ENCODE measurements at places on chromosomes 12 and 14.

DNA sequence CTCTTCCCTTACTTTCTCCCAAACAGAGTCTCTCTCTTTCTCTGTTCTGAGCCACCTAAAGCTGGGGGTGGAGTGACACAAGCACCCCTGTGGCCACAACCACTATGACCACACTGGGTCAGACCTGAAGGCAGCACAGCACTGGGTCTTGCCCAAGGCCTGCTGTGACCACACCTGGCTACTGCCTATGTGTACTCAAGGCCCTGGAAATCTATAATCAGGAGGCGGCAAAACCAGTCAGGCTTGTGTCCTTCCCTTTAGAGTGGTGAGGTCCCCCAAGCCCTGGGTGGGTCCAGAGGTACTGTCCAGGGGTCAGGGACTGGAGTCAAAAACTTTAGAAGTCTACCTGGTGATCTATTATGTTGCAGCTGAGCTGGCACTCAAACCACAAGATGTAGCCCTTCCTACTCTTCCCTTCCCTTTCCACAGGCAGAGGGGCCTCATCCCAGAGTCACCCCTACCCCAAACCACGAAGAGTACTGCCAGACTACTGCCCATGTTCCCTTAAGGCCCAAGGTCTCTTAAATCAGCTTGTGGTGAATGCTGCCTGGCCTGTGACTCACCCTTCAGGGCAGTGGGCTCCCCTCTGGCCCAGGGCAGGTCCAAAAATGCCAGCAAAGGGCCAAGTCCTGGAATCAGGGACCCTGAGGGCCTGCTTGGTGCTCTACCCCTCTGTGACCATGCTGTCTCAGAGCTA lies 179.8 kb upstream of the DYRK2 start:
- DNase-seq: no peak

DNA sequence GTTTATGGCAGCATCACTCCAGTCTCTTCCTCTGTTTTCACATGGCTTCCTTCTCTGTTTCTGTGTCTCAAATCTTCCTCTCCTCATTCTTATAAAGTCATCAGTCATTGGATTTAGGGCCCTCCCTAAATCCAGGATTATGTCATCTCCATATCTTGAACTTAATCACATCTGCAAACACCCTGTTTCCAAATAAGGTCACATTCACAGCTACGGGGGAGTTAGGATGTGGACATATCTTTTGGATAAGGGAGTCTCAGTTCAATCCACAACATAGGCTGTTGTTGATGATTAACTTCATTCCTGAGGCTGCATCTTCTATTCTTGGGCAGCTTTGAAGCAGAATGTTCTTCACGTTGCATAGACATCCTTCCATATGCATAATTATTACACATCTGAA lies 40.3 kb upstream of the NTF3 start:
- no peak for DNase-seq

DNA sequence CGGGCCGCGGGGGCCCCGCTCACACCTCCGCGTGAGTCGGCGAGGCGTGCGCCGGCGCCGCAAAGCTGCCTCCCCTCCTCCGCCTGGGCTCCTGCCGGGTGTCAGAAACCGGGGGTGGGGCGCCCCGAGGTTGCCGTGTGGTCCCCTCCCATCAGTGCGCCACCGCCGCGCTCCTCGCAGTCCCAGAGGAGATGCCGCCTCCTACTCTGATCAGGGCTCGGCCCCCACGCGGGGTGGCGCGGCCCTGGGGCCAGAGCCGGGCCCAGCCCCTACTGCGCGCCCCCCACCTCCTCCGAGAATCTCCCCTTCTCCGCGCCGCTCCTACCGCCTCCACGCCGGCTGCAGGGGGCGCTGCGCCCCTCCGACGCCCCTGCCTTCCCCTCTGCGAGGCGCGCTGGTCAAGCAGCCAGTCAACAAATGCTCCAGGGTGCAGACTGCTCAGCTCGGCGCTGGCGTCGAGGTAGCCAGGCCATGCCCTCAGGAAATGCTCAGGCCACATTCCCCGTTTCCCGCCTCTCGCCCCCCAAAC lies 467 bp upstream of the JAG2 start:
- DNase-seq: peak; percentile 36

DNA sequence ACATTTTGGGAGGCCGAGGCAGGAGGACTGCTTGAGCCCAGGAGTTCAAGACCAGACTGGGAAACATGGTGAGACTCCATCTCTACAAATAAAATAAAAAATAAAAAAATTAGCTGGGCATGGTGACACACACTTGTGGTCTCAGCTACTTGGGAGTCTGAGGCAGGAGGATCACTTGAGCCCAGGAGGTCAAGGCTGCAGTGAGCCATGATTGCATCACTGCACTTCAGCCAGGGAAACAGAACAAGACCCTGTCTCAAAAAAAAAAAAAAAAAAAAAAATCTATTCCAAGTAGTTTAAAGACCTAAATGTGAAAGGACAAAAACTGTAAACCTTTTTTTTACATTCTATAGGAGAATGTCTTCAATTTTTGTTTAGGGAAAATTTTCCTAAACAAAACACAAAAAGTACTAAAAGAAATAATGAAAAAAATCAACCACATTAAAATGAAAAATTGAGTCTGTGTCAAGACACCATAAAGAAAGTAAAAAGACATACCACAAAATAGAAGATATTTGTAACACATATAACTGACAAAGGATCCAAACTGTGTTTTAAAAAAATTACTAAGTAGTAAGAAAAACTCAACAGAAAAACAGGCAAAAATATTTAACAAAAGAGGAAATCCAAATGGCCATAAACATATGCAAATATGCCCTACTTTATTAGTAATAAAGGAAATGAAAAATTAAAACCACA lies 17.0 kb downstream of the TMEM116 start:
- DNase-seq: no peak

GRCh38 chr12:105671720-105672119 lies 341.2 kb downstream of the C12orf75 start:
- no peak for DNase-seq

GRCh38 chr12:27517546-27517945 lies 6.5 kb upstream of the PPFIBP1 start:
- no peak for DNase-seq

- DNase-seq: no peak
Measured at GRCh38 chr12:16581416-16581815, 24.5 kb downstream of the LMO3 start.

GRCh38 chr14:55936691-55937090 lies 181.5 kb upstream of the PELI2 start:
- DNase-seq: no peak

- no peak for DNase-seq
Measured at GRCh38 chr14:97052001-97052400, 254.8 kb downstream of the VRK1 start.

- no peak for DNase-seq
Measured at GRCh38 chr12:79454338-79454843, 236.4 kb downstream of the PAWR start.

DNA sequence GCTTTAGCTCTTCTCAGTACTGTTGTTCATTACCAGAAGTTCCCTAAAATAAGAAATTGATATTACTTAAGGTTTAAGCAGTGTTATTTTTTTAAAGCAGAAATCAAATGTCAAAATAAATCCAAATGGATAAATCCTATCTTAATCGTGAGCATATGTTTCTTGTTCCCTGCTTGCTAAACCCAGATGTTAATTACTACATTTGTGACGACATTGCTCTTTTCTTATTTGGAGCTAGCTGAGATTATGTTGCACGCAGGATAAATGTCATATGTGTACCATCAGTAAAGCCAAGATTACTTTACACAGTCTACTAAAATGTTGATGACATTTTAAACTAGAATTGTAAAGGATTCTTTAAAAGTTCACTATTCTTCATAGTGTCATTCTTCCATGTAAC lies 157.5 kb downstream of the PLCZ1 start:
- DNase-seq: no peak

- no peak for DNase-seq
Measured at GRCh38 chr14:89095036-89095435, 270.6 kb downstream of the TTC8 start.

DNA sequence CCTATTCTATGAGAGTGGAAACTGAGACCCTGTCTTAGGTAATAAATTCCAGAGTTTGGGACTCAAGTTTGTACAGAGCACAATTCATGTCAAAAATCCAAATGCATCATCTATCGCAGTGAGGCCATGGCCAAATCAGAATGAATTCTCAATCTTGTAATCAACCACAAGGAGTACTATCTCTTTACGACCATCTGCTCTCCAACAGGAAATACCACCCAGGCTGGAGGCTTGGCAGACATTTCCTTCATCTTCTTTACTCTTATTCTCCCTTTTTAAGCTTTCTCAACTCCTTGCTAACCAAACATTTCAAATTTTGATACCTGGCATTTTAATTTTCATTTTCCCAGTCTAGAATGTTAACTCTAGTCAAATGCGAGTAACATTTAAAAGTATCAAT lies 32.7 kb upstream of the RNU6-7 start:
- peak; percentile 90 for DNase-seq

GRCh38 chr14:31881531-31882310 lies 195.4 kb upstream of the ARHGAP5 start:
- no peak for DNase-seq

- peak; percentile 71 for DNase-seq
Measured at GRCh38 chr12:65962921-65963861, 138.9 kb downstream of the HMGA2 start.

DNA sequence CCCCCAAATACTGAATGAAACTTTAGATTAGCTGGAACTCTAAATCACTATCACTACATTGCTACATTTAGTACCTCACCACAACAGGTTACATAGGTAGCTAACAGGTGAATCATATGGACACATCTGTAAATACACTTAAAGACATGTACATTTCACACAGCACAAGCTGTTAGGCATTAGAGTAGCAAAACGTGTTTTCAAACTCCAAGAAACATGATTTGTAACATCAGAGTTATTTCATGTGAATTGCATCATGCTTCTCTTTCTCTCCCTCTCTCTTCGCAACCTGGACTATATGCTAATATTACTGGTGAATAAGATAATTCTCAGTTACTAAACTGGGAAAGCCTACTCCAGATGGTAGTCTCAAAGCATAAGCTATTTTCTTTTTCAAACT lies 4.3 kb downstream of the SEL1L start:
- no peak for DNase-seq

- DNase-seq: no peak
Measured at GRCh38 chr12:129423041-129423580, 480.7 kb downstream of the TMEM132D start.

DNA sequence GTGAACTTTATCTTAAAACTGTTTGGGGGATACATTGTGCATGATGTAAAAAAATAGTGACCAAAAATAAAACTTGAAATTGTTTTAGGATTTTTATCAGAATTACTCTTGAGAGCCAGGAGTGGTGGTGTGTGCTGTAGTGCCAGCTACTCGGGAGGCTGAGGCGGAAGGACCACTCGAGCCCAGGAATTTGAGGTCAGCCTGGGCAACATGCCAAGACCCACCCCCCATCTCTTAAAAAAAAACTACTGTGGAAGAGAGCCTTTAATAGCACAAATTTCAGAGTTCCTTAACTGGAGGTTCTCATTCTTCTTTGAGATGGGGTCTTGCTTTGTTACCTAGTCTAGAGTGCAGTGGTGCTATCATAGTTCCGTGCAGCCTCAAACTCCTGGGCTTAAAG lies 21.5 kb downstream of the CPSF2 start:
- DNase-seq: no peak

GRCh38 chr14:49405291-49405690 lies 180.9 kb downstream of the RPS29 start:
- no peak for DNase-seq

GRCh38 chr14:31222834-31223233 lies 15.2 kb upstream of the HECTD1 start:
- no peak for DNase-seq

- DNase-seq: no peak
Measured at GRCh38 chr12:62846491-62846890, 88.5 kb downstream of the PPM1H start.

DNA sequence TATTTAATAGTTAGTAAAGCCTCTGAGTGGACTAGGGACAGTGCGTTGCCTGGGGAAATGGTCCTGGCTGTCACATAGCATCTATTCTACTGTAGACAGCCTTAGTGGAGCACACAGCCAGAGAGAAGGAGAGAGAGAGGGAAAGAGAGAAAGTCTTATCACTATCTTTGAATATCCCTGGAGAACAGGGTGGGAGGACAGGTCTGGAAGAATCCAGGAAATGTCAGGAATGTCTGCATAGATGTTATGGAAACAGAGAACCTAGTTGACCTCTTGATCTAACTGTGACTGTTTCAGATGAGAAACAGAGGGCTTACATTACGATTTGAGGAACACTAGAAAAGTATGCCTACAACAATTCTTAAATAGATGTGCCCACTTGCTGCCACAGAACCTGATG lies 92.8 kb downstream of the SLC15A5 start:
- DNase-seq: no peak

- peak; percentile 53 for DNase-seq
Measured at GRCh38 chr12:112979041-112979680, 842 bp downstream of the OAS2 start.

- DNase-seq: peak; percentile 20
Measured at GRCh38 chr12:40336573-40337199, 111.9 kb downstream of the LRRK2 start.

- DNase-seq: no peak
Measured at GRCh38 chr12:2170376-2170775, 117.6 kb downstream of the CACNA1C start.

GRCh38 chr12:133081159-133081780 lies 547 bp downstream of the ZNF140 start:
- DNase-seq: no peak

DNA sequence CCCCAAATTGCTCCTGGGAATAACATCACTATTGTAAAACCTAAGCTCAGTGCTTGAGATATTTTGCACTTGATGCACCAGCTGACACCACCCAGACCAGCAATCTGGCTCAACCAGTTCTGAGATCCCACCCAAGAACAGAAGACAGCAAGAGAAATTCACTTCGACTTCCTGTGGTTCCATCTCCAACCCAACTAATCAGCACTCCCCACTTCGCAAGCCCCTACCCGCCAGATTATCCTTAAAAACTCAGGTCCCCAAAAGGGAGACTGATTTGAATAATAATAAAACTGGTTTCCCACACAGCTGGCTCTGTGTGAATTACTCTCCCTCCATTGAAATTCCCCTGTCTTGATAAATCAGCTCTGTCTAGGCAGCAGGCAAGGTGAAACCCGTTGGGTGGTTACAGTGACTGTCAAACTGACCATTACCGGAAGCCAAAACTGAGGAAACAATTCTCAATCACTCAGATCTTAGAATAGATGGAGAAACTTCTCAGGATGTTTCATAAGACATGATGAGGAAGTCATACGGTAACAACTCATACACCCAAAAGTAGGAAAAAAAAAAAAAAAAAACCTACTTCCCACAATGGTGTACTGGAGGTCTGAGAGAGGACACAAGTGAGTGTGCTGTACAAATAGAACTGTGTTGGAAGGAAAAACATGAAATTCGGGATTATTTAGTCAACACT lies 92.4 kb downstream of the TMTC1 start:
- no peak for DNase-seq

DNA sequence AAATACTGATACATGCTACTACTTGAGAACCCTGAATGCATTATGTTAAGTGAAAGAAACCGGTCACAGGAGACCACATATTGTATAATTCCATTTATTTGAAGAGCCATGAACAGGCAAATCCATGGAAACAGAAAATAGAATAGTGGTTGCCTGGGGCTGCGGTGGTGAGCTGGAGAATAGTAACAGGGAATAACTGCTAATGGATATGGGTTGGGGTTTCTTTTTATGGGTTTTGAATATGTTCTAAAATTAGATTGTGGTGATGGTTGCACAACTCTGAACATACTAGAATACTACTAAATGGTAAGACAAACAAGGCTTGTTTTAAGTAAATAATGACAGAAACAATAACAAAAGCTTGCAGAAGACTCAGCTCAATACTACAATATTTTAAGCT lies 293.0 kb downstream of the BTG1 start:
- DNase-seq: no peak

GRCh38 chr12:111441107-111441928 lies 35.6 kb downstream of the SH2B3 start:
- no peak for DNase-seq

Measured in common myeloid progenitor, CD34-positive (primary cell).